HuH-7 (cell line): ENCODE measurements at places on chromosomes 6 and 20.
A peak's percentile ranks its signal among the peaks of the same experiment; 100 is the strongest.

GRCh38 chr6:130431346-130431852, 65.6 kb downstream of the TMEM200A start:
- no peak for DNase-seq

- no peak for DNase-seq
Measured at GRCh38 chr6:36049582-36049981, 22.0 kb downstream of the MAPK14 start.

DNA sequence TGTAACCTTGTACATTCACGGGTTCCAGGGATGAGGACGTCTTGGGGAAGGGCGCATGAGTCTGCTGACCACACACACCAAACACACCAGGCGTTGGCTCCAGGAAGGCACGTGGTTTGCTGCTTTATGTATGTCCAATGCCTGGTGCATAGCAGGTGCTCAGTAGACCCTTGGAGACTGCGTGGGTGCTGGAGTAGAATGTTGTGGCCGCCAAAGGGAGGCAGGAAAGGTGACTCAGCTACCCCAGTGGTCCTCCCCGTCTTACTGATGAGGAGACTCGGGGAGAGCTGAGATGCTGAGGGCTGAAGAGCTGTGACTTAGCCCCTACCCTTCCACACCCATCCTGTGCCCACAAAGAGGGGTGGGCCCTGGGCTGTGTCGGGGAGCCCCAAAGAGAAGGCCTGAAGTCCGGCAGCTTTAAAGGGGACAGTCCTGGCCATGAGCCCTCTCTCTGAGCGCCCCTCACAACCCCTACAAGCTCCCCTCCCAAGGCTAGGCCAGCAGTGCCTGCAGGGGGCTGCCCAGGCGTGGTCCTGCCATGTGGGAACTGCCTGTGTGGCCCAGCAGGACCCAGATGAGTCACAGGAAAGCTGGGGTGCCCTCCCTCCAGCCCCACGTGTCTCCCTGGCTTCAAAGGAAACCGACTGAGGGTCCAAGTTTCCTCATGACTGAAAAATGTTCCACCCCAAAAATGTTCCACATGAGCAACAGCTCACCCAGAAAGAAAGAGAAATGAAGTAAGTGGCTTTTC, 28.0 kb upstream of the PTGIS start:
- DNase-seq, result no peak

GRCh38 chr20:23246717-23247664, 103.6 kb upstream of the NXT1 start:
- no peak for DNase-seq

DNA sequence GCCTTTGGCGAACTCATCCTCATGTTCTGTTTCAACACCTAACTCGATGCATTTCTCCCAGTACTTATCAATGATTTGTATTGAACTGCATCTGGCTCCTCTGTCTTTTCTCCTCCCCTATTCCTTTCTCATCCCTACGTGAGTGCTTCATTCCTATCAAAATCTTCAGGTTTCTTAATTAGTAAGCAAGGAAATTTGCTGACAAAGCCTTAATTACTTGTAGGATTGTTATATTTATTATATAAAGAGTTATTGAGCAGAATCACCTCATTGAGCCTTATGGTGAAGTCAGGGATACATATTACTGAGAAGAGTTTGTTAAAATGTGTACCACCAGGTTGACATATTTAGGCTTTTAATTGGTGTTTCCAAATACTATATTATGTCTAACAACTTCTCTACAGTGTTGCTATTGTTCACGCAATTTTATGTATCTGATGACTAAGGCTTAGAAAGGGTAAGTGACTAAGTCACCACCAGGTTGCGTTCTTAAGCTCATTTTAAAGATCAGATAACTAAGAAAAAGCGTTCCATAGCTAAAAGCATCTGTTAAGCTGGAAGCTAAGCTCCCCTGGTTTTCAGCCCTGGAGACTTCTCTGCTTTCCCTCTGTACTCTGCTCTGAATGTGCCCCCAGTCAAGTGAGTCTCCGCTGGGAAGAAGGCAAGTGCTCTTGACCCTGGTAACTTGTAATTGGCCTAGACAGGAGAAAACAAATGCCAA, 18.9 kb downstream of the SCGN start:
- no peak for DNase-seq

GRCh38 chr6:61649845-61650244, 636.2 kb downstream of the KHDRBS2 start:
- DNase-seq, result no peak

DNA sequence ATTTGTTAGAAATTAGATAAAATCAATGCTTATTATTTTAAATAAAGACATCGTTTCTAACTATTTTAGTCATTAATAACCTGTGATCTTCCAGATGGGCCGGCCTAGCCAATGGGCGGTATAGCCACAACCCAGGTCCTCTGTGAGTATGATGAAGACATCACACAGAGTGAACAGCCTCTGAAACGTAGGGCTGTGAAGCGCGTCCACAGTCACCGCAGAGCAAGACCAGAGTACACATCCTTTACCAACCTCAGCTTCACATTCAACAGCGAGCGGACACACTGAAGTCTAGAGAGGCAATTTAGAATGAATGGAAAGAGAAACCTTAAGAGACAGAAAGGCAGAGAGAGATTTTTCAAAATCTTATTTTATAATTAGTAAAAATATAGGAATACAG, 125.0 kb upstream of the RPS6KA2 start:
- DNase-seq, result no peak

DNA sequence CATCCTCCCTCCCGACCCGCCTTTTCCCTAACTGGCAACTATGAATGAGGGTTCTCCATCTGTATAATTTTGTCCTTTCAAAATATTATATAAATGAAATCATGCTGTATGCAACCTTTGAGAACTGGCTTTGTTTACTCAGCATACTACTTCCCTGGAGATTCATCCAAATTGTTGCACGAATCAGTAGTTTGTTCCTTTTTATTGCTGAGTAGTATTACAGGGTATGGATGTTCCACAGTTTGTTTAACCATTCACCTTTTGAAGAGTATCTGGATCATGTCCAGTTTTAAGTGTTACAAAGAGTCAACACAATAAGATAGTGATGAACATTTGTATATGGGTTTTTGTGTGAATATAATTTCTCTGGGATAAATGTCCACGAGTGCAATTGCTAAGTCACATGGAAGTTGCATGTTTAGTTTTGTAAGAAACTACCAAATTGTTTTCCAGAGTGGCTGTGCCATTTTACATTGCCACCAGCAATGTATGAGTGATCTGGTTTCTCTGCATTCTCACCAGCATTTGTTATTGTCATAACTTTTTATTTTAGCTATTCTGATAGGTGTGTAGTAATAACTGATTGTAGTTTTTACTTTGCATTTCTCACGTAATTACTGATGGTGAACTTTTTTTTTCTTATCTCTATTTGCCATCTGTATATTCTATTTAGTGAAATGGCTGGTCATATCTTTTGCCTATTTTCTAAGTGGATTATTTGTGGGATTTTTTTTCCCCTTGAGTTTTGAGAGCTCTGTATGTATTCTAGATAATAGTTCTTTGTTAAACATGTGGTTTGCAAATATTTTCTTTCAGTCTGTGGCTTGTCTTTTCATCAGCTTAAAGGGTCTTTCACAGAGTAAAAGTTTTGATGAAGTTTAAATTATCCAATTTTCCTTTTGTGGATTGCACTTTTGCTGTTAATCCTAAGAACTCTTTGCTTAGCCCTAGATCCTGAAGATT, 14.4 kb upstream of the RNF24 start:
- no peak for DNase-seq

DNA sequence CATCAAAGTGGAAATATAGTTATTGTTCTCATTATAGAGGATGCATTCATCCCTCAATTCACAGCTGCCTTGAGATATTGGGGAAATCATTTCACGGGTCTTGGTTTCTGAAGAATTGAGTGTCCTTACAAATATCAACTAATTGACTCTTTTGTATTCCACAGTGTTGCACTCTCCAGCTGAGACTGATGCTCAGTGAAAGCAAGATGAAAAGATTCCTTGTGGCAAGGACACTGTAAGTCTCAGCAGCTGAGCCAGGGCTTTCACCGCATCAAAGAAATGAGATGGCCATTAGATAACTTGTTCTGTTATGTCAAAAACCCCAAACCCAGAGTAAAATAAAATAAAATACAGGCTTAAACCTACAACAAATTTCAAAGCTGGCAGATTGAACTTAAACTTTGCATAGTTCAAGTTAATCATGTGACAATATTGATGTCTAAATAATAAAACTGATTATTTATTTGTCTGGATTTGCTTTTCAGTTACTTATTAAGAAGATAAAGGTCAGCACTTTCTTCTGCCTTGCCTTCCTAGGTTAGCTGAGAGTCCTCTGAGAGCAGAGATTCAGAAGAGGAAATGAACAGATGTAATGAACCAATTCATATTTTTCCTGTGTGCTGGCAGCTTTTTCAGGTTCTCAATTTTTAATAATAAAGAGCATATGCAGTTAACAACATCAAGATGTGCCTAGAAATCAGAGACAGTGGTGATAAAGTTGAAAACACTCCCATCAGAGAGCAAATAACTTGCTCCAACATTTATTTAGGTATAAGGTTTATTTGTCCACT, 82.4 kb upstream of the SMLR1 start:
- no peak for DNase-seq

- no peak for DNase-seq
Measured at GRCh38 chr6:104170401-104170800, 689.3 kb downstream of the HACE1 start.

- no peak for DNase-seq
Measured at GRCh38 chr20:50226093-50226974, 35.7 kb downstream of the CEBPB start.

GRCh38 chr6:25219917-25220278, 59.3 kb upstream of the CARMIL1 start:
- DNase-seq, result no peak

DNA sequence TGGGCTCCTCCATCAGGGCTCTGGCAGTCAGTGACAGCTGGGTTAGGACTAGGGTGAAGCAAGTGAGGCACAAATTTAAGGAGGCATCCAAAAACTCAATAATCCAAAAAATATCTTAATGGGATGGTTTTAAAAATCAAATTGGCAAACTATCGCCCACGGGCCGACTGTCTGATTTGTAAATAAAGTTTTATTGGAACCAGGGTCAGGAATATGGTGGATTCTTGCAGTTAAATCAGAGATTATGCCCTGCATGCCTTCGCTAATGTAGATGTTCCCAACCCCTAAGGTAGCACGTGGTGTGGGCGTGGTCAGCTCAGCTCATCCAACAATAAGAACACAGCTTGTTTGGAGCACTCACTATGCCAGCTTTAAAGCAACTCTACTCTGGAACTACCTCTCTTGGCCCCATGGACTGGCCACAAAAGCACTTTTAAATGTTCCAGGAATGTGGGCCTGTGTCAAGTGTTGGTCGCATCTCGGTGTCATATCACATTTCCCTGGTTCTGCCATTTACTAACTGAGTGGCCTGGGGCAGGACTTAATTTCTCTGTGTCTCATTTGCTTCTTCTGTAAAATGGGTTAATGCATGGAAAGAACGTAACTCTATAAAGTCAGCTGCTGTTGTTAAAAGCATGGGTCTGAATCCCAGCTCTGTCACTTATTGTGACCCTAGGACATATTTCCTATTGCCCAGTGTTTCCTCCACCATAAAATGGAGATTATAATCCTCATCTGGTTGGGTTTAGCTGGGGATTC, 7.0 kb downstream of the TP53RK start:
- no peak for DNase-seq

DNA sequence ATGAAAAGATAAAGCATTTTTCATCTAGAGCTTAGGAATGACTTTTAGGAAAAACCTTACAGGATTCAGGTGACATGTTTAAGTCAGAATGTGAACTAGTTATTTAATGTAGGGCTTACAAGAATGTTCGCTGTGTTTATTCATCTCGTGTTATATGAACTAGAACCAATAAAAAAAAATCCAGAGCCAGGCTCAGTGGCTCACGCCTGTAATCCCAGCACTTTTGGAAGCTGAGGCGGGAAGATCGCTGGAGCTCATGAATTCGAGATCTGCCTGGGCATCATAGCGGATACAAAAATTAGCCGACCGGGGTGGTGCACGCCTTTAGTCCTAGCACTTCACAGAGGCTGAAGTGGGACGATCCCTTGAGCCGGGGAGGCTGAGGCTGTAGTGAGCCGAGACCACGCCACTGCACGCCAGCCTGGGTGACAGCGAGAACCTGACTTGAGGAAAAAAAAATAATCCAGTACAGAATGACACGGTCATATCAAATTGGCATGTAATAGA, 46.3 kb downstream of the OR2B2 start:
- DNase-seq, result no peak

DNA sequence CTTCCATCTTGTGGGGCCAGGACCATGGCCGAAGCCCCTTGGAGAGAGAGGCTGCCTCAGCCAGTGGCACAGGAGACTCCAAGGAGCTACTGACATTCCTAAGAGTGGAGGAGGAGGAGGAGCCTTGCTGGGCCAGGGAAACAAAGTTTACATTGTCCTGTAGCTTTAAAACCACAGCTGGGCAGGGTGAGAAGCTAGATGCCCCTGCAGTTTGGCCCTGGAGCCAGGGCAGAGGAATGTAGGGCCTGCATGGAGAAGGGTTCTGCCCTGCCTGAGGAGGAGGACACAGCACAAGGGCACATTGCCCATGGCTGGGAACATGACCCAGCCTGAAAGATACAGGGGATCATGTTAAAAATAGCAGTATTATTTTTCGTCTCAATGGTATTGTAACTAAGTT, 37.4 kb downstream of the PLCG1 start:
- no peak for DNase-seq

DNA sequence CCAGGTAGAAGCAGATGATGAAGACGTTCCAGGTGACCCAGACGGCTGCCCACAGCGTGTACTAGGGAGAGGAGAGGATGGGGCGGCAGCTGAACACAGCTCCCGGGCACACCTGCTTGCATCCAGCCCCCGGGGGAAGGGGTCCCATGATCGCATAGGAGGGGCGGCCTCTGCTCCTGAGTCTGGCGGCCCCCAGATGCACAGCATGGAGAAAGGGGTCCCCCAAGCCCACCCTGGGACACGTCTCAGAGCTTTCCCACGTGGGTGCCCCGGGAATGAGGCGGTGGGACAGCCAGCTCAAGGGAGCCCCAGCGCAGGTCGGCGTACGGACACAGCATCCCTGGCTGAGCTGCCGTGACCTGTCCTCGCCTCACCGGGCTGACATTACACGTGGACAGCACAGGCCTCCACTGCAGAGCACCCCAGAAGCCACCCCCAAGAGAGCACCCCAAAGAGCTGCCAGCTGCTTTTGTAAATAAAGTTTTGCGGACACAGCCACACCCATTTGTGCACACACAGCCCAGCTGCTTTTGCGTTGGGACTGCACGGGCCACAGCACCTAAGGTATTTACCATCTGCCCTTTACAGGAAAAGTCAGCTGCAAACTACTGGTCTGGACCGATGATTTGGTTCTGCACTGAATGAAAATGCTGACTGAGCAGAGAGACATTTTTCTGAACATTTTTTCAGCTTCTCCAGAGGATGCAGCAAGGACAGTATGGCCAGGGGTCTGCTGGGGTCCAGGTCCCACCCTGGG, 5.2 kb downstream of the NKAIN4 start:
- no peak for DNase-seq

- peak; percentile 30 for DNase-seq
Measured at GRCh38 chr6:155530219-155530834, 74.7 kb upstream of the NOX3 start.
